ENCODE measurements at places on chromosomes 12 and 14. TPM values are rescaled to one million over a fixed set of nuclear protein-coding genes. Genes with fewer than 3 reads are reported as not detected.

- DNase-seq, result no peak
Observed at GRCh38 chr14:89107626-89108025, 283.2 kb downstream of the TTC8 start.

The IFI27 gene
- 0.15 TPM for polyA plus RNA-seq

GRCh38 chr12:13566292-13566691 lies 369.8 kb downstream of the EMP1 start:
- no peak for DNase-seq

The INHBE gene
- not detected for polyA plus RNA-seq

- no peak for DNase-seq
Observed at GRCh38 chr12:44979918-44980317, 71.0 kb downstream of the DBX2 start.

The AICDA gene
- polyA plus RNA-seq, result not detected

- no peak for DNase-seq
Observed at GRCh38 chr12:991350-992333, 619 bp downstream of the ERC1 start.

GRCh38 chr14:82011460-82011859 lies 477.8 kb upstream of the SEL1L start:
- no peak for DNase-seq

Measured in B cell (primary cell).